ENCODE measurements at places on chromosomes 13 and 19. TPM values are rescaled to one million over a fixed set of nuclear protein-coding genes. Genes with fewer than 3 reads are reported as not detected.

SKA3 gene
- total RNA-seq, result 1.7 TPM

SPRY2 gene
- 0.73 TPM for total RNA-seq

DNA sequence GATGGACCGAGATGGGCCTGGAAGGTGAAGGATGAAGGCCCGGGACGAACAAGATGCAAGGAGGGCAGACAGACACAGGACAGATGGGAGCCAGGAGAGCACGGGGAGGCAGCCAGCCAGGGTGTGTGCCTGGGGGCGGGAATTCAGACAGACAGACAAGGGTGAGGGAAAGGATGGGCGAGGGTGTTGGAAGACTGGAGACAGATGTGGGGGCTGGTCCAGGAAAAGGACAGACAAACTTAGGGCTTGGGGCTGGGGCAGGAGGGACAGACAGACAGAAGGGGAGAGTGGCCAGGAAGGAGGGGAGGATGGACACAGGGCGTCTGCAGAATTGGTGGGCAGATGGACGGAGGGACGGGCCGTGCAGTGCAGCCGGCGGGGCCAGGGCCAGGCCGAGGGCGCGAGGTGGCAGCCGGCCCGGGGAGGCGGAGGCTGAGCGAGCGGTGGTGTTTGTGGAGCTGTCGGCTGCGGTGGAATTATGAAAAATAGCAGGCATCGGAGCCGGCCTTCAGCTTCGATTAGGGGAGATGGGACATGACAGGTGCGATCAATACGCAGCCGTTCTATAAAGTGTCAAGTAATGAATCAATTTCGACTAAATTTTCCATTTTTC, 4.6 kb upstream of the ERFL start:
- no peak for DNase-seq

FBXL3 gene
- total RNA-seq, result 46.2 TPM

GRCh38 chr19:30367006-30367405, 5.2 kb upstream of the ZNF536 start:
- DNase-seq, result no peak

FPR2 gene
- 0.12 TPM for total RNA-seq

DNA sequence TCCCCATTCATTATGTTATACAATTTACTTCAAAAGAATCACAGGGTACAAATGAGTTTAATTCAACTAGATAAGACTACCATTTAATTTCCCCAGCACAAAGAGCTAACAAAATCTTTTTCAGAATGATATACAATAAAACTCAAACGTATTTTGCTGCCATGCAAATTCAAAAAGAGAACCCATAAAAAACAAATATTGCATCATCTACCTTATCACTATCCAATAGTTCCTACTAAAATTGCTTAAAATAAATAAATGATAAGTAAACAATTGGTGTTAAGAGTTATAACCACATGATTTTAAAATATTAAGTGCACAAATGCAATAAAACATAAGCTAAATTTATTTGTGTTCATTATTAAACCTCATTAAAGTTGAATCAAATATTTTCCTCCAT, 919.4 kb downstream of the SLITRK5 start:
- no peak for DNase-seq

- no peak for DNase-seq
These were observed 36.3 kb downstream of the SMIM24 start for GRCh38 chr19:3443840-3444694.

DCT gene
- not detected for total RNA-seq

GRCh38 chr19:46728208-46728607, 11.3 kb upstream of the PRKD2 start:
- no peak for DNase-seq

- DNase-seq, result no peak
These were observed 1.9 kb upstream of the C1QTNF9 start for GRCh38 chr13:24307211-24308067.

DNA sequence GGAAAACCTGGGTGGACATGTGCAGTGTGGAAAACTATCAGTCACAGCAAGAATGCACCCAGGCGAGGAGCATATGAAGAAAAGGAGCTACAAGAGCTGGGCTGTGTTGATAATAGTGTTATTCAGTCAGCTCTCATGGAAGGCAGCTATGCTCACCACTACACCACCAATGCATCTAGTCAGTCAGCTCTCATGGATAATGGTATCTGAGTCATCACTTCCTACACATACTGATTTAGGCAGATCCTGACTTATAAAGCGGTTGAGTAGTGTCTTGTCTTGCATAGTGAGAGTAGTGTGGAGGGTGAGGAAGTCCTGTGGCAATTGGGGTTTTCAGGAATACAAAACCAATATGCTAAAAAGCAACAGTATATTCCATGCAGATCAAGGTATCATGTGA, 9.1 kb upstream of the ZNF160 start:
- DNase-seq, result no peak

GRCh38 chr19:41549884-41550283, 26.1 kb upstream of the CEACAM21 start:
- no peak for DNase-seq

DNA sequence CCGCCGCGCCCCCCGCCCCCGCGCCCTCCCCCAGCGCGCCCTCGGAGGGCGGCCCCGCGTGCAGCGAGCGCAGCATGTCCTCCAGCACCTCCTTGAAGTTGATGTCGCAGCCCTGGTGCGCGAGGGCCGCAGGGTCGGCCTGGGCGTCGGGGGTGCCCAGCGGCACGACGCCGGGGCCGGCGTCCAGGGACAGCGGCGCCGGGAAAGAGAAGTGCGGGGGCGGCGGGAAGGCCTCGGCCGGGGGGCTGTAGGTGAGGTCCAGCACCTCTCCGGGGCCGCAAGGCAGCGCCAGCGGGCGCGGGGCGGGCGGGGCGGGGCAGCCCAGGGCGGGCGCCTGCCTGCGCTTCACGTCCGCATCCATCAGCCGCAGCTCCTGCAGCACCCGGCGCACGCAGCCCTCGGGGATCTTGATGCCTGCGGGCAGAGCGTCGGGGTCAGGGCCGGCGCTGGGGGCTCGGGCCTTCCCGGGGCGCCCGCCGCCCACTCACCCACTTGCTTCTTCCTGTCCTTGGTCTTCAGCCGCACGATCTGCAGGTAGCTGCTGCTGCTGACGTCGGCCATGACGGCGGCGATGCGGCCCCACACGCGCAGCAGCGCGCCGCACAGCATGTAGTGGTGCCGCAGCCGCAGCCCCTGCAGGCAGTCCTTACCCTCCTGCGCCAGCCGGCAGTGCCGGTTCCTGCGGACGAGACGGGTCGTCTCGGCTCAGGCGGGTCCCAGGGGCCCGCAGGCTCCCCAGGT, 4.7 kb downstream of the GPX4 start:
- no peak for DNase-seq

GRCh38 chr19:30755581-30755980, 383.4 kb downstream of the ZNF536 start:
- DNase-seq, result no peak

All from activated B cell treated with CpG ODN at 0.5 μM for 24 hours (primary cell).